ENCODE measurements at places on chromosomes 1 and 21.

GRCh38 chr1:29754573-29755375, 518.5 kb downstream of the PTPRU start:
- DNase-seq: no peak

- no peak for DNase-seq
Measured at GRCh38 chr1:44501047-44501890, 96.2 kb downstream of the RNF220 start.

GRCh38 chr1:23902321-23903278, 10.6 kb downstream of the CNR2 start:
- no peak for DNase-seq

GRCh38 chr1:19066874-19067181, 110.4 kb upstream of the IFFO2 start:
- DNase-seq: no peak

DNA sequence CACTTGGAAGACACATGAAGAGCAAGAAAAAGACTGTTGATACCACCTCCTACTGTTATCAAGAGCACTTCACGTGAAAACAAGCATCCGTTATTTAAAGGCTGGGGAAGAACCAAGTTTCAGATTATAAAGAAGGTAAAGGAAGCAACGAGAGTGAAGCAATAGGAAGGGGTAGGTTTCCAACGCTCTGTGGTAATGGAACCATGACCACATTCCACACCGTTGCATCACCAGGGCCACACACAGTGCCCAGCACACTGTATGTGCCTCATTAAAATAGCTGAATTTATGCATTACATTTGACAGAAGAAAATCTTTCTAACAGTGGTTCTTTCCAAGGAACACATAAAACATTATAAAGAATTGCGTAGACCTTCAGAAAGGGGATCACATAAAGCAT, 435.8 kb downstream of the MRPL39 start:
- no peak for DNase-seq
